ENCODE measurements at places on chromosomes 7 and 10.

DNA sequence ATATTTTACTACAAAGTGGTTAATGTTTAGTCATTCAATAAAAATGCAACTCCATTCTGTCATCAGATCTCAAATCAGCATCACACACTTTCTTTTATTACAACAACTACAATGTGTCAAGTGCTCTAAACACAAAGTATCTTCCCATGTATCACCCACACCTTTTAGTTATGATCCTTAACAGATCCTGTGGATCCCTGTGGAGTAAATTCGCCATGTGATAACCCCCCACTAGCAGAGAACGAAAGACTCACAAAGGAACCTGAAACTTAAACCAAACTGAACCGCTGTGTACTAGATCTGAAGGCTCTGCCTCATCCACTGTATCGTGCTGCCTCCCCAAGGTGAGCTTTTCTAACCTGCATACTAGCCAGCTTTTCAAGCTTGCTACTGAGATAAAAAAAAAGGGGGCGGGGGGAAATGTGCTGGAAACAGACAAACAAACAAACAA, 1.7 kb downstream of the DPY19L1 start:
- no peak for DNase-seq

DNA sequence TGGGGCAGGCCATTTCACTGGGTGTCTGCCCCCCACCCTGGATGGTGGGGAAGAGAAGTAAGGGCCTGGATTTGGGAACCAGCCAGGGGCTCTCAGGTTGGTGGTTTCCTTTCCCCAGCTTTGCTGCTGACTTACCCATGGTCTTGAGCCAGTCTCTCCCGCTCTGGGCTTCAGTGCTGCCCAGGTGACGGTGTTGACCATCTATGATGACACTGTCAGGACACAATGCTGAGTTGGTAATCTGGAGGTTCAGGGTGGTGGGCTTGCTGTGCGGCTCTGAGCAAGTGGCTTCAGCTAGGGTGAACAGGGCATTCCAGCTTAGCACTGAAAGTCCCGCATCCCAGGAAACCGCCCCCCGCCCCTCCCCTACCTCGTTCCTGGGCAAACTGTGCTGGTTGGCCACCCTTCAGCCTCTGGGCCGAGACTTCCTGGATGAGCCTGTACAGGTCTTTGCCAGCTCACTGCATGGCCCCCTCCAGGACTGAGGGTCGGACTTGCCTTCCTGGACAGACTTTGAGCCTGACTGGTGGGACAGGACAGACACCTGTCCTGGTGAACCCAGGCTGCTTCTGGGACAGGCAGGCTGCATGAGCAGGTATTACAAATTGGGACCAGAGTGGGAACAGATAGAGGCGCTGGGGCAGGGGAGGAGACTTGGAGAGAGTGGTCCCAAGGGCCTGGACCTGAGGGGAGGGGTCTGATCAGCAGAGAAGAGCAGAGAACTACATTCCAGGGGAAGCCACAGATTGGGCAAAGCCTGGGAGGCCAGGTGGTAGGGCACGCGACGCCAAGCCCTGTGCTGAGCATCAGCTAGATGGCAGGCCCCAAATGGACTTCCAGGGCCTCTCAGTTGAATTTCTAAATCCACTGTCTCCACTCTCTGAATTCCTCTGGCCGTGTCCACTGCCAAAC, 19.9 kb upstream of the ZMIZ1 start:
- no peak for DNase-seq

DNA sequence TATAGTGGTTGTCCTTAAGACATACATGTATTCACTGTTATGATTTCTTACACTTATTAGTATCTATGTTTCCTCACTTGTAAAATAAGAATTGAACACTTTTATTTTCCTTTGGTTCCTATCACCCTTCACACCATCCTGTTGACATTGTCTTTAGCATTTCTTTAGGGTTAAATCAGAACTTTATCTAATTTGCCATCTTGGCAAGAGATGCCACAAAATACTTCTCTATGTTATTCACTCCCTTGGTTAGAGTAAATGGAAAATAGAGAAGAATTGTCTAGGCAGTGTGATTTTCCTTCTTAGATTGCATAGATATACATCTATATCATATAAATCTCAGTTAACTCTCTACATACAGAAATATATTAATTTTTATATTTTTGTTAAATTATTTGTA, 204.7 kb downstream of the SEMA3D start:
- no peak for DNase-seq

DNA sequence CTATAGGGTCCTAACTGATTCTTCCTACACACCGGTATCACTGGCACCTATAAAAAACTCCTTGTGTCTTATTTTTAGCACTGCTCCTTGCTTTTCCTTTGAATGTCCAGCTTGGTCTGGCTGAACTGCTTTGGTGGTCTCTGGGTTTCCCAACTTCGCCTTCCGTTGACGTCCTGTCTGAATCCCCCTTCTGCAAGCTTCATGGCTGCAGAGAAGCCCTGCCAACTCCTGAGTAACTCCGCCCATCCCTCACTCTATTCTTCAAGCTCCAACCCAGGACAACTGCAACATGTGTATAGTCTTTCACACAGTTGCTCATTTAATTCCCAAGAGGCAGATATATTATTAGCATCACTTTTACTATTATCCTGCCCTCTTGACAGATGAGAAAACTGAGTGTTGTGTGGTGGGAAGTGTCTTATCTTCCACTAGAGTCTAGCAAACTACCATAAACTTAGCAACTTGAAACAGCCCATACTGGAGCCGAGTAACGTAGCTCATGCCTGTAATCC, 40.9 kb downstream of the MTURN start:
- no peak for DNase-seq

- no peak for DNase-seq
Measured at GRCh38 chr7:134742688-134743350, 36.6 kb upstream of the CALD1 start.

DNA sequence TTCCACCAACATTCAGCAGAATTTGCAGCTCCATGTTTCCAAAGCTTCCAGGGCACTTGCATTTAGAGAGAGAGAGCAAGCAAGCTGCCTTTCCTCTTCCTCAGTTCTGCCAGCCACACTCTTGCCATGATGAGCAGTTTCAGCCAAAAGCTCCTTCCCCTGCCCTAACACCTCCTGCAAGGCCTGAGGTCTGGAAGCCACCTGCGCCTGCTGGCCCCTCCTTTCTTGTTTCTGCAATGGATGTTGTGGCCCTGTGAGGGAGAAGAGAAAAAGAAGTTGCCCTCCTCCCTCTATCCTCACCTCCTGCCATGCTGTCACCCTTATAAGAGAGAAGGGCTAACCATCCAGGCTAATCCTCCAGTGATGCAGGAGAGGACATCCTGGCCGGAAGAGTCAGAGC, 48.7 kb downstream of the IKZF1 start:
- DNase-seq: no peak

DNA sequence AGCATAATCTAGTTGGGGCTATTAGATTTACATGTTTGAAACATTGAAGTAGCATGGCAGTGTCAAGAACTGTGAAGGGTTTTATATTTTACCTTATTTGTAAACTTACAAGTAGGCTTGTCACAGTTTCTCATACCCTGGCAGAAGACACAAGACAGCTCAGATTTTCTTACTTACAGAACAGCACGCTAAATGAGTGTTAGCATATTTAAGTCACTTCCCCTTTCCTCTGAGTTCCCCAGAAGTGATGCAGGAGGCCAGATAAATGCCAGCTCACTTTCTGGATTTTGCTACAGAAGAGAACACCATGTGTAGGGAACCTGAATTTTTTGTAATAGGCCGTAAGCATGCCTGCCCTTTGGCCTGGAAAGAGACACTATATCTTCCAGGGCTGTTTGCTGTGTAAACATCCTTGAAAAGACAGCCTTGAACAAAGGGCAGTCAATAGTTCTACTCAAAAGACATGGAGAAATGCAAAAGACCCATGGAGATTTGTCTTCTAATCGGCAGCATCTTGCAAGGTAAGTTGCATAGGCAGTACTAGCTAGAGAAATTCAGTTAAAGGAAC, 279.1 kb downstream of the PHF14 start:
- no peak for DNase-seq

- no peak for DNase-seq
Measured at GRCh38 chr10:46559231-46559671, 2.8 kb upstream of the GPRIN2 start.

- DNase-seq: peak; percentile 51
Measured at GRCh38 chr7:16921644-16922257, 40.0 kb upstream of the AGR3 start.

GRCh38 chr7:133850497-133851280, 276.5 kb upstream of the LRGUK start:
- no peak for DNase-seq

GRCh38 chr7:27123007-27123476, 7.5 kb downstream of the HOXA4 start:
- no peak for DNase-seq

DNA sequence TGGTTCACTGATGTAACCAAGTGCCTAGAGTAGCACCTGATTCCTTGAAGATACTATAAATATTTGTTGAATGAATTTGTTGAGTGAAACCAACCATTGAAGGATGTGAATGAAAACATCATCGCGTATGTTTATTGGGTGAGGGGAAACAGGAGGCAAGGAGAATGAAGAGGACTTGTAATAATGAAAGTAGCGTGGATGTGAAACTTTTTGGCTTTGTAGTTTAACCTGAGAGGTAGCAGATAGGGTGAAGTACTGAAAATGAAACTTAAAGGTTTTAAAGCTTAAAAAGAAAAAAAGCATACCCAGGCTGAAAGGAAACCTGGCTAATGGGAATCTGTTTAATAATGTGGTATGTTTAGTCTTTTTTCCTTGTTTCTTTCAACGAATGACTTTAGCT, 5.2 kb downstream of the CCNY start:
- DNase-seq: no peak

- no peak for DNase-seq
Measured at GRCh38 chr7:49597805-49598204, 175.6 kb upstream of the VWC2 start.

Data from retinal pigment epithelial cell (primary cell).